ENCODE measurements at places on chromosomes 5 and 9.

- no peak for DNase-seq
These were observed 45.8 kb downstream of the KIAA1958 start for GRCh38 chr9:112532427-112532826.

DNA sequence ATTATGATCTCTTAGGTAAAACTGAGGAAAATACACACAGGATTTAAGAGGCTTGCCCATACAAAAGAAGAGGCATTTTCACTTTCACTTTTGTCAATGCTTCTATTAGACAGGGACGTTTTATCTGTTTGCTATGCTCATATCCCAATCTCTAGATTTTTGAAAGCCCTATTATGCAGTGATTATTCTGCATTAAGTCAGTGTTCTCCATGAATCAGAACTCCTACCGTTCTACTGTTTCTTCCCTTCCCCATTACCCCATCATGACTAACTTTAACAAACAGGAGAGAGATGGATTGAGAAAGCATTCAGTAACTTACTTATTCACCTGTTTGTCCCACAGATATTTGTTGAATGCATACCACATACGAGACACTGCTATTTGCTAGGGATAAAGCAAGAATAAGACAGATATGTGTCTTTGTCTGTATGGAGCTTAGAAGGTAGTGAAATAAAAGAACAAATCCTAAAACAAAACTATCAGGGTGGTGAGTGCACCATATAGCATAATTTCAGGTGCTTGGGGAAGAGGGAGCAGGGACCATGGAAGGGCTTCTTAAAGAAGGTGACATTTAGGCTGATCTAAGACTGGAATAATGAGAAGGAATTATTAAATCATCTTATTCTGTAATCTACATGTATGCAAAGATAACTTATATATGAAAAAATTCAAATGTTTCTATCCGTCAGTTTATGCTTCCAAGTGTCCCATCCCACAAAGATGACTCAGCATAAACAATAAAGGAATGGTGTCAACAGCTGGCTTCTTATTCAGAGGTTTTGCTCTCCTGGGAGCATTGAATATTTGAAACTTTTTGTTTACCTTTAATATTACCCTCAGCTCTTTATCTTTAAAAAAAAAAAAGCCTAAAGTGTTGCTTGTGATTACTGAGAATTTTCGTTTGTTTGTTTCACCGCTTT lies 328.1 kb downstream of the HINT1 start:
- no peak for DNase-seq

DNA sequence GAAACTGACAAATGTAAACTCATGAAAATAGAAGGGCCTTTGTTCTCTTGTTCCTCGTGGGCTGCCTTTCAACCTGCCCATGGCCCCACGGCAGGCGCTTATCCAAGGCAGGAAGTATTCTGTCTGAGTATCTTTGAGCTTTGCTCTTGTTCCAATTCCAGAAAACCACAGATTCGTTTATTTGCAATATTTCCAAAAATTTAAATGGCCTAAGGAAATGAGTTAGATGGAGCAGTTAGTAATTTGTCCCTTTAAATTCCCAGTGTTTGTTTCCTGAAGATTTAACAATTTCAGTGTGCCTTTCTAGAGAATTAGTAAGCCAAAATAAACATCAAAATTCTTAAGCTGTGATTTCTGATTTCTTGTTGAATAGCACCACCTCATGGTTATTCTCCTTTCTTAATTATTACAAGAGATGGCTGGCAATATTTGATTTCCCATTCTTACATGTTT lies 299.4 kb upstream of the RASA1 start:
- DNase-seq = peak; percentile 17

DNA sequence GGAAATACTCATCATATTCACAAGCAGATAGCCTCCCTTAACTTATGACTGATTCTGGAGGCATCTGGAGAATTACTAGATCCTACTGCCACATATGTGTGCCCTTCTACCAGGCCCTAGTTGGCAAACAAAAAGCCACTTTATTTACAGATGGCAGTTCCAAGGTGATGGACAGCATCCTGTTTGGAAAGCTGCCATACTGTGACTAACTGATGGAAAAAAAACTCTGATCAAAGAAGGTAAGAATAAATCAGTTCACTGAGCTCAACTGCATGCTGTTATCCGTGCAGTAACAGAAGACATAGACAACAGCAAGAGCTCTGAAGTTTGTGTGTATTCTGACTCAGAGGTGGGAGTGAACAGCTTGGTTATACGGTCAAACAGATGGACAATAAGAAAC lies 279.8 kb upstream of the POU5F2 start:
- DNase-seq = peak; percentile 0

- DNase-seq = no peak
These were observed 48.2 kb downstream of the ROPN1L start for GRCh38 chr5:10489810-10490426.

GRCh38 chr5:62542720-62543119 lies 35.9 kb upstream of the LRRC70 start:
- no peak for DNase-seq

DNA sequence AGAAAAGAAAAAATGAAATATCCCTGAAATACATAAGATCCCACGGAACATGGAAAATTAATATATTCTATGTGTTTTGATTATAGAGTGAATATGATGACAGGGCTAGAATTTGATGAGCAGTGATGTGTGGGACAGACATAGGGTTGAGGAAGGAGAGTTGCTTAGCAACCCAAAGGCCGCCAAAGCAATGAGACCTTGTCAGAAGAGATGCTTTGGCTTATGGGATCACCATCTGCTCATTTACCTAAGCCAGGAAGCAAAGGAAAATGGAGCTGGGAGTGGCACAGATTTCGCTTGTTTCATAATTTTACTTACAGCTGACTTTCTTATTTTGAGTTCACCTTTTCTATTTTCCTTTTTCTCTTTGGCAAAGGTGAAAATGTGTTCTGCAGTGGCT lies 20.9 kb upstream of the HAPLN1 start:
- no peak for DNase-seq
